Upper lobe of right lung (tissue), 1 donor: ENCODE measurements at places on chromosomes 1 and 21.

DNA sequence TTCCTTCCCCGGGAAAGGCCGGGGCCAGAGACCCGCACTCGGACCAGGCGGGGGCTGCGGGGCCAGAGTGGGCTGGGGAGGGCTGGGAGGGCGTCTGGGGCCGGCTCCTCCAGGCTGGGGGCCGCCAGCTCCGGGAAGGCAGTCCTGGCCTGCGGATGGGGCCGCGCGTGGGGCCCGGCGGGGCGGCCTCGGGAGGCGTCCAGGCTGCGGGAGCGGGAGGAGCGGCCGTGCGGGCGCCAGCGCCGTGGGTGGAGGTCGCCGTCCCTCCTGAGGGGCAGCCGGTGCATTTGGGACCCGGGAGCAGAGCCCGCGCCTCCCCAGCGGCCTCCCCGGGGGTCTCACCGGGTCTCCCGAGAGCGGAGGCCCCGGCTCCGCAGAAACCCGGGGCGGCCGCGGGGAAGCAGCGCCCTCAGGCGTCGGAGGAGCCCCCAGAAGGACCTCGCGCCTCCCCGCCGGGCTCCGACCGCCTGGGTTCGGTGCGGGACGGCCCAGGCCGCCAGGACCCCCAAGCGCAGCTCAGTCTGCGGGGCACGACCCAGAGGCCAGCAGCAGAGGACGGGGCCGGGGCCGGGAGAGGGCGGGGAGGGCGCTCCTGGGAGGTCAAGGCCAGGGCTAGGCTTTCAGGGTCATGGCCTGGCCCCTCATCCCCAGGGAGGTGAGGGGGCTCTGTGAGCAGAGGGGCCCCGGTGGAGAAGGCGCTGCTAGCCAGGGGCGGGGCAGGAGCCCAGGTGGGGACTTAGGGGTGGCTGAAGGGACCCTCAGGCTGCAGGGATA is 7.2 kb upstream of the SLX9 start:
- peak; percentile 81 for DNase-seq

DNA sequence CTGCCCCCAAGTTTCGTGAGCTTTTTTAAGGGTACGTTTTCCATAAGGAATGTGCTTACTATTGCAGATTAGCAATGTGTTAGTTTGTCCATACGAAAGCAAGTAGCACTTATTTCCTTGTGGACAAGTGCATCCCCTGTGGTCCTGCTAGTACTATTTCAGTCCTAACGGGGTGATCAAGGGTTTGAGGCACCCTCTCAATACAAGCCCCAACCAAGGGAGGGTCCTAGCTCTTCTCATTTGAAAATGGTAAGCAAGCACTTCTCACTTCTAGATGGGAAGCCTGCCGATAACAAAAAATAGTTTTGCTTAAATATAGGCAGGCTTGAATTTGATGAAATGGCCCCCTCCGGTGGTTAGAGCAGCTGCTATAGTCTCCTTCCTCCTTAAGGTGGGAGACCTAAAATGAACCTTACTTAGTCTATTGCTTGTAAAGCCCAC is 64.0 kb upstream of the HMCN1 start:
- no peak for DNase-seq

DNA sequence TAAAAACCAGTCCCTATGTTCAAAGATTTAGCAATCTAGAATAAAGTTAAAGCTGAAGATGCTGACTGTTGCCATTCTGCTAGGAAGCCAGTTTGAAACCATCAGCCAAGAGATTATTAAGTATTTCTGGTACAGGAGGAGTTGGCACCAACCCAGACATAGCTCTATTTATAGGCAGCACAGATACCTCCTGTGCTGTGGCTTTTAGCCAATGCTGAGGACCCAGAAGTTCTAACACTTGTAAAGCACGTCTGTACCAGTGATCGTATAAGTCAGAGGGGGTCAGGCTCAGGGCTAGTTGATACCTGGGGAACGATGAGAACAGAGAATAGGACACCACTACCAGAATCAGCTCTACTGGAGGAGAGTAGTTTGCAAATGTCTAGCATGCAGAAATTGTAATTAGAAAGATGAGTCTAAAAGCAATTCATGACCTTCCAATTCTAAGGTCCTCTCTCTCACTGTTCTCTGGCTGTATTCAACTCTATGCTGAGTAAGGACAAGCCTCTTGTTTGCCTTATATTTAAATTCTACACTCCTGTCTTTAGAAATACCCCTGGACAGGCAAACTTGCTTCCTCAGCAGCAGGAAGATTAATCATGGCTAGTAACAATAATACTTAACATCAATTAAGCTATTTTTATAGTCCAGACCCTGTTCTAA is 96.8 kb upstream of the PALMD start:
- no peak for DNase-seq

GRCh38 chr1:74504125-74504932 is 8.1 kb downstream of the LRRC53 start:
- DNase-seq = no peak

DNA sequence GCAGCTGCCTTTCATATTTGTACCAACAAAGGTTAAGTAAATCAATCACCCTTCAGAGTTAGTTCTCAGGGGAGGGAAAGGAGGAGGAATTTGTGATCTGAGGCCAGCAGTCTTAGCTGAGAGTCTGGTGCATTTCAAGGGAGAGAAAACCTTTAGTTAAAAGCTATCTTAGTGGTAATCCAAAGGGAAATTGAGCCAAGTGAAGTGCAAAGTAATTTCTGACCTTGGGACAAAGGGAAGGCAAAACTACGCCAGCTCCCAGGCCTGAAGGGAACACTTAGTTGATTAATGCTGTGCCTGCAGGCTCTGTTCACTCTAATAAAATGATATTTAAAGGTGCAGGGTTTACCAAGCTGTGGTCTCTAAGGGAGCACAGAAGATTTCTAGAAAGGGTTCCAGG is 23.1 kb upstream of the FMOD start:
- DNase-seq = no peak

GRCh38 chr1:229535230-229535629 is 23.3 kb downstream of the ABCB10 start:
- DNase-seq = no peak

DNA sequence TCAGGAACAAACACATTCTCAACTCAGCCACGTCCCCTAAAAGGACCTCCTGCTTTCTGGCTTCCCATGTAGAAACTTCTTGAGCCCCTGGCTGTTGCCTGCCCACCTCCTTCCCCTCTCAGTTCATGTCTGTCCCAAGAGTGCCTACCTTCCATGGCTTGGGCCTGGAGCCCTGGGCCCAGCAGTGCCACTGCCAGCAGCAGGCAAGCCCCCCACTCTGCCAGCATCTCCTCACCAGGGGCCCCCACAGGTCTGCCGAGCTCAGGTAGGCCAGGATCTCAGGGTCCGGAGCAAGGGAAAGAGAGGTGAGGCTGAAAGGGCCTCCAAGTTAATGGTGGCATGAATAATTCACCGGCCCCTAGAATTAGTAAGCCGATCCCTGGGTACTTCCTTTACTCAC is at the start of gene CDCP2:
Gene CDCP2 (minus strand): TSS at position 305 of the 400 bp plus-strand sequence. CDS start 78 bp downstream, at position 227.
- DNase-seq = no peak

DNA sequence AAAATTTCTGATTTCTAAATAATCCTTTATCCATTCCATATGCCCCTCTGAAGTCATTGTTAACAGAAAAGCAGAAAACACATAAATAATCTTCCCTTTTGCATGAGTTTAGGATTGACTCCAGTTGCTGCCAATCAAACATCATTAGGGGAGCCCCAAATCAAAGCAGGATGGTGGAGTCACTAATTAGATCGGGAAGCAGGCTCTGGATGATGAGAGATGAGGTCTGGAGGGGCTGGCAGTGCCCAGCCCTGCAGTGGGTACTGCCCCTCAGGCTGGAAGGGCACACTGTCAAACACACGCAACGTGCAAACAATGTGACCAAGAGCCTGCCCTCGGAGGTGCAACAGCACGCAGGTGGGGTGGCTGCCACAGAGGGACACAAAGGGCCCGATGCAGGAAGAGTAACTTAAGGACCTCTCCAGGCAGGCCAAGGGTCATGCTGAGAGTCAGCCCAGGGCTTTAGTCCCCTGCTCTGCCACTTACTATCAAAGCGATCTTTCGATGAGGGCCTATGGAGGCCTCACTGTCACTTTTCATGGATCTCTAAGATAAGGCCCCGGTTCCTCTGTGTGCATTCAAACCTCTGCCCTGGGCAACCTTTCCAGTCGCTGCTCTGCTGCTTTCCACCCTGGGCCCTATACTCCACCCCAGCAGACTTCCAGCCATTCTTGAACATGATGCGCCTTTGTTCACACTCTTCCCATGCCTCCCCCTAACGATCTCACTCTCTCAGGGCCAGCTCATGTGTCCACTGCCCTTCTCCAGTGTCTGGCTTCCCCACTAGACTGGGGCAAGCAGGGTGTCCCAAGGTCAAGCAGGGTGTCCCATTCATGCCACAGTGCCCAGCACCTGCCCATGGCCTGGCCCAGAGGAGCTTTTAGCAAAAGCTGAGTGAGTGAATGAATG is 98.9 kb downstream of the DMRTB1 start:
- peak; percentile 45 for DNase-seq

- peak; percentile 86 for DNase-seq
These were observed 9.1 kb upstream of the LUZP1 start for GRCh38 chr1:23177438-23178380.

GRCh38 chr1:184326278-184326677 is 60.6 kb upstream of the C1orf21 start:
- DNase-seq = no peak

- DNase-seq = no peak
These were observed 115.2 kb downstream of the LAMC2 start for GRCh38 chr1:183301239-183301638.

GRCh38 chr1:94056171-94056570 is 64.8 kb downstream of the ABCA4 start:
- no peak for DNase-seq

- DNase-seq = no peak
These were observed 13.4 kb downstream of the LAPTM5 start for GRCh38 chr1:30744060-30744756.

DNA sequence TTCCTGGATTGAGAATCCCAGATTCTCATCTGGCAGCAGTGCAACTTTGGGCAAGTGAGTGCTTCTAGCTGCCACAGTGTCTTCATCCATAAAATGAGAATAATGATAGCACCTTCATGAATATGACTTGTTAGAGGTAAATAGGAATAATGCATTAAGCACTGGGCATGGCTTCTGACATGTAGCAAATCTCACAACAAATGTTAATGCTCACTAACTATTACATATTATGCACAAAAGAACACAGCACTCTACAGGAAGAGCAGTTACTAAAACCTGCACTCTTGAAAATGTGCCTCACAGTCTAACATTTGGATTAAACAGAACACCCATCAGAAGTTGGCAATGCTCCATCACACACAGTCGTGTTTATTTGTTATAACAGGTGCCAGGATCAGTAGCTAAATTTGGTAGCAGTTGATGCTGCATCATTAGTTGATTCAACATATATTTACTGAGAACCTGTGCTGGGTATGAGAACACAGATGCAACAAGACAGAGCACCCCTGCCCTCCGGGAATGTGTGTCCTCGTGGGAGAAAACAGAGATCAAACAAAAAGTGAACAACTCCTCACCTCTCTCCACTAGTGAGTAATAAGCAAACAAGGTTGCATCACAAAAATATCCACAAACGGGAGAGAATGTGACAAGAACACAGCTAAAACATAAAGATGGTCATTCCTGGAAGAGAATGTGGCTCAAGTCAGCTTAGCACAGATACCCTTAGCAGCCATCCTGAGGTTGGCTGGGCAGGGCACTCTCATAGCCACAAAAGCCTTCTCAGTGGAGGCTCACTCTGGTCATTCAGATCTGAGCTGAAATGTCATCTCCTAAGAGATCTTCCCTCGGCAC is 26.2 kb upstream of the LBR start:
- DNase-seq = no peak

GRCh38 chr1:47981667-47982350 is 15.4 kb downstream of the TRABD2B start:
- DNase-seq = no peak

DNA sequence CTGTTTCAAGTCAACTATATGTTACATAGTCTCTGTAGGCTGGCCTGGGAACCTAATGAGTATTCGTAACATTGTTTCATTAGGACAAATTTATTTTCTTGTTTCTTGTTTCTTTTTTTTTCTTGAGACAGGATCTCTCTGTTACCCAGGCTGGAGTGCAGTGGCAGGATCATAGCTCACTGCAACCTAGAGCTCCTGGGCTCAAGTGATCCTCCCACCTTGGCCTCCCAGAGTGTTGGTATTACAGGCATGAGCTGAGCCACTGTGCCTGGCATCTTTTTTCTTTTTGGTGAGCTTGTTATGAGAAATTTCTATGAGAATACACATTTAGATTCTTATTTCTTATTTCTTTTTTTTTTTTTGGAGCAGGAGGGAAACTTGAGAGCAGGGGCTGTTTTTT is 6.8 kb downstream of the CENPS start:
- DNase-seq = no peak

DNA sequence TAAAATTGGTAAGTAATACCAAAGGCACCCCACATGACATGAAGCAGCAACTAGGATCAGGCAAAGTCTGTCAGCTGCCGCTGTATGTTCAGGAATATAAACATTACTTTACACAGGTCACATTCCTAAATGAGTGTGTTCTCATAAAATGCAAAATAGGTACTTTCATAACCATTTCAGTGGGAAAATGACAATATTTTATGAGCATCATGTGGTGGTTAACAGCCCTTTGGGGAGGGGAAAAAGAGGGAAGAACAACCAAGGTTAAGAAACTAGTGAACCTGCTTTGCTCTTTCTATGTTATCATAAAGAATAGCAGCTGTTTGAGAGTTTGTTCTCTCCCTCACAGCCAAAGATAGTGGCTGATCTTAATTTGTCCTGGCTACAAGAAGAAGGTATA is 105.4 kb upstream of the LBR start:
- DNase-seq = no peak

DNA sequence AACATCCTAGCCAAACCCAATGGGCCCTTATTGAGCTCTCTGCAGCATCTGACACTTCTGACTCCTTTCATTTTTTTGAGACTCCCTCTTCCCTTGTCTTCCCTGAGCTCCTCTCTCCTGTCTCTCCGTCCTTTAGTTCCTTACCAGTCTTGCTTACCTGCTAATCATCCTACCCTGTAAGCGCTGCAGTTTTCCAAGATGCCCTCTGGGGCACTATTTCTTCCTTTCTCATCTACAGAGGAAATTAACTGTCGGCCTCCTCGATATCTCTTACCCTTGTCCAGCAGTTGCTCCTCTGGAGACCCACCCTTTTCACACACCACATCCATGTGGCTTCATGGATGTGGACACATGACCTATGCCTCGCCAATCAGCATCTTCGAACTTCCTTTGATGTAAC is 6.8 kb downstream of the GPR161 start:
- no peak for DNase-seq

- no peak for DNase-seq
These were observed 61.4 kb upstream of the DIRAS3 start for GRCh38 chr1:68111519-68112436.

DNA sequence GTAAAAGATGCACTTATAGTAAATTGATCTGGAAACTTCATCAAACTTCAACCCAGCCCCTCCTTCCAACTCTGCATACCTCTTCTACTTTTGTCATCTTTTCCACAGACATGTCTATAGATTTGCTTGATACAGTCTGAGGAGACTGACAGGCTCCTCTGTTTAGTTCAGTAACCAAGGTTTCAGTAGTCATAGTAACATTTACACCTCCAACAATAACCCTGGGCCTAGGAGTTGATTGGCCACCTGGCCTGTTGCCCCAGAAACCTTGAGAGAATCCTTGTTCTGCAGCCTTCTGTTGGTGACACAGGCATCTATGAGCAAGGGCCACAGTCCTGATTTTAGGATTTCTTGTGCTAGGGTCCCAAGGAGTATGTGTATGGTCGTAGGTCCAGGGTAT is at the start of gene CFAP141:
Gene CFAP141 (minus strand): TSS at position 138 of the 400 bp plus-strand sequence. CDS start 26 bp downstream, at position 112.
- no peak for DNase-seq

GRCh38 chr21:35048706-35049617 is at the start of gene RUNX1:
RUNX1 (minus strand) TSS chr21:35049302.
- peak; percentile 68 for DNase-seq
